ENCODE measurements at places on chromosomes 11 and 22.

- DNase-seq, result no peak
Measured at GRCh38 chr11:44761551-44761961, 34.8 kb downstream of the TSPAN18 start.

DNA sequence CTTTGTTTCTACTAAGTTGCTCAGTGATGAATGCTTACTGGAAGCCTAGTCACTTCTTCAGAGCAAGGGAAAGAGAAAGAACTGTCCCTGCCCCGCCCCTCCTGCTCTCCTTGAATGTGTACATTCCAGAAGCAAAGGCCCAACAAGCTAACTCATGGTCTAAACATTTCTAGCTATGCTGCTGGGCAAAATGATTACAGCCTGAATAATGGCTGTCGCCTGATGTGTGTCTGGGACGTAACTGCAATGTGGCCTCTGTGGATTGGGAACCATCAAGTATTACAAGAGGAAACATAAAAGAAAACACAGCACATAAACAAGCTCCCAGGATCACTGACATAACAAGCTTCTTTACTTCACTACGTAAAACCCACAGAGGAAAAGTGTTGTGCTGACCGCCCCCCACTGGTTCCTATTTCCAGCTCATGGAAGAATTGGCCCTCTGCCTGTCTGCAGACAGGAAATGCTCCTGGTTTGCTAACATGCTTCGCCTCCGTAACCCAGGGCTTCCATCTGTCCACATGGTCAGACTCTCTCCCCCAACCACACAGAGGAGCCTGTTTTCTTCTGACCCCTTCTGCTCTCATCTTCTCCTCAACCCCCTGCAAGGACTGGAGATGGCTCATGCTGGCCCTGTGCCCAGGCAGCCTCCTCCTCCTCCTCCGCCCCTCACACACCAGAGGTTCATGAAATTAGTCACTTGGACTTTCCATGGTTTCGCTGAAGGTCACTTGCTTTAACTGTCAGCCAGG lies 187.2 kb downstream of the MAML2 start:
- DNase-seq, result peak; percentile 88

DNA sequence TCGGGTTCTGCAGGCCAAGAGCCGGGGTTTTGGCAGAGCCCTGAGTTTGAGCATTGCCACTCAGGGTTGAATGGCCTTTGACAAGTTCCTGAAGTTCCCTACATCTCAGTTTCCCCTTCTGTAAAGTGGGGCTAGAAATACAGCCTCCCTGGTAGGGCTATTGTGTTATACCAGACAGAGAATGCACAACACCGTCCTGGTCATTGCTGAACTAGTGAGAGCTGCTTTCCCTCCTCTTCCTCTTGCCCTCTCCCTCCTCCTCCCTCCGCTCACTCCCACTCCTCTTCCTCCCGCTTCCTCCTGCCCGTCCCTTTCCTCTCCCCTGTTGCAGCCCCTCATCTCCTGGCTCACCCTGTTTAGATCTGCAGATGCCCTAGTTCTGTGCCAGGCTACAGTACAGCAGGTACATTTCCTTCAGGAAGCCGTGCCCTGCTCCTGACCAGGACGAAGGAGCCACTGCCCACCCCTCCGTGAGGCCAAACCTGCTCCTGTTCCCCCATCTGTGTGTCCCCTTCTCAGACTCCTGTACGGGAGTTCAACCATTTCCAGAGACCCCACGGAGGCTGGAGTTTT lies 91.5 kb upstream of the SHANK2 start:
- no peak for DNase-seq

DNA sequence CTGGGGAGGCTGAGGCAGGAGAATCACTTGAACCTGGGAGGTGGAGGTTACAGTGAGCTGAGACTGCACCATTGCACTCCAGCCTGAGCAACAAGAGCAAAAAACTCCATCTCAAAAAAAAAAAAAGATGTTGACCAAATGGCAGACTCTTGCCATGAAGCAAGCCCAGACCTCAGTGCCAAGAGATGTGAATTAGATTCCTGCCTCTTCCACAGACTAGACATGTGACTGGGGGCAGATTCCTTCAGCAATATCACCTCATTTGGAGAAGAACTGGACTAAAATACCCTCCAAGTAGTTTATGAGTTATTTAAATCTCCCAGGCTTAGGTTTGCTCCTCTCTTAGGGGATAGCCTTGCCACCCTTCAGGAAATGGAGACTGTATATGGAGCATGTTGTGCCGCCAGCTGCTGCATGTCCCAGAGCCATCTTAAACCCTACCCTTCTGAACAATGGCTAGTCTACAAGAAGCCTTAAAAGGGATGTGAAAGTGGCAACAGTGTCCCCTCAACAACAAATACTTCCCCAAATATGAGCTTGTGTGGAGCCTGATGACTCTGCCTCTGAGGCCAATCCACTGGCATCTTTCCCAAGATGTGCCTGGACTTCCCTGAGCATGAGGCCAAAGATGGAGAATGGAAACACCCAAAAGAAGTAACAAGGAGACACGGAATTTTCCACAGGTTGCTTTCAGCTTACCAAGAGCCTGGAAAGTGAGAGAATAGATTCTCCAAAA lies 763 bp upstream of the MS4A7 start:
- DNase-seq, result no peak

DNA sequence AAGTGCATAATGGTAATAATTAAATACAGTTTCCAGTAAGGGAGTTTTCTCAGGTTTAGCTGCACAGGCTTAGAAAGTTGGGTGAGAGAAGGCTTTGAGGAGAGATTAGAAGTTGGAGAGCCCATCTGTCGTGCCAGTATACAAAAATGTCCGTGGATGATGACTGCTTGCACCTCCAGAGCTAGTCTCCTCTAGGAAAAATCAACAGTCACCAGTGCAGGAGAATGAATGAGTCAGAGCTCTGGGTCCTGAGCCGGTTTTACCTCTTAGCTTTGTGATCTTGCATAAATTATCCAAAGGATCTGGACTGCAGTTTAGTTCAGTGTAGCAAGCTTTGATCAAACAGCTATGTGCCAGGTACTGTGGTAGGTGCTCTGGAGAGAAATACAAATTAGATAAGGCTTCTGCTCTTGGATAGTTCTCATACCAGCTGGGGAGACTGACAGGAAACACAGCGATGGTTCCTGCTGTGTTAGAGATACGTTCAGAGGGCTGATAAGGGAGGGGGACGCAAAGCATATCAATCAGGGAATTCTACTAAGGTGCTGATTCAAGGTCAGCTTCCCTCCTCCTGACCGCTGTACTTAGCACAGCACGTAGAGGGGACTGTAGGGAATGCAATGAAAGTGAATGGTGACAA lies 125.9 kb downstream of the TEAD1 start:
- no peak for DNase-seq

- DNase-seq, result peak; percentile 32
Measured at GRCh38 chr11:44726283-44727113, at the start of gene TSPAN18. Gene TSPAN18 (plus strand): TSS chr11:44726962. CDS start chr11:44906417, 179,455 bp downstream.

DNA sequence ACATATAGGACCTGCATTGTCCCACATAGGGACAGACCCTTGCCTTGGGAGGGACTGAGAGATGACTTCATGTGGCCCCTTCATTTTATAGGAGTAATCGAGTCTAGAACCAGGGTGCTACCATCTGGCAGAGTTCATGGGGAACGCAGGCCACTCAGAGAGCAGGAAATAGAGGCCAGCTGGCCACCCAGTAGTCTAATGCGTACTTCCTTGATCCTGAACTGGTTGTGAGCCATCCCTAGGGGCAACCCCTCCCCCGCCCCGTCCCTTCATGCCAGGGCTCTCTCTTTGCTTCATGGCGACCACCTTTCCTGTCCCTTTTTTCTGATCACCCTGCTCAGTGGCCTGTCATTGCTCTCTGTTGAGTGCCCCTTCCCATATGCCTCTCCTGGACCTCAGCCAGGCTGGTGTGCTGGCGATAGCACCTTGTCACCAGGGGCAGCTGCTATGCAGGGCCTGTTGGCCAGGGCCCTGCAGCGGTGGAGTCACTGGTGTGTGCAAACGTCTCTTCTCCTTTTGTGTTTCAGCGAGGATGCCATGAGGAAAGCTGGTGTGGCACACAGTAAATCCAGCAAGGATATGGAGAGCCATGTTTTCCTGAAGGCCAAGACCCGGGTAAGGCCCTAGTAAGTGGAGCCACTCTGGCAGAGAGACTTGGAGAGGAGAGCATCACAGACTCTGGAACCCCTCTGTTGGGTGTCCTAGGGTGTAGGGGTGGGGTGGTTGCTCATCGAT lies 29.3 kb downstream of the MED15 start:
- no peak for DNase-seq

Data from stimulated activated naive CD8-positive, alpha-beta T cell treated with anti-CD3 and anti-CD28 coated beads, Interleukin-15, amount 100 ng/mL, for 72 hours (primary cell).